Coronary artery (tissue), 2 donors: ENCODE measurements at places on chromosomes 12 and 14.

GRCh38 chr12:32365473-32366064 lies 33.8 kb upstream of the FGD4 start:
- no peak for DNase-seq

DNA sequence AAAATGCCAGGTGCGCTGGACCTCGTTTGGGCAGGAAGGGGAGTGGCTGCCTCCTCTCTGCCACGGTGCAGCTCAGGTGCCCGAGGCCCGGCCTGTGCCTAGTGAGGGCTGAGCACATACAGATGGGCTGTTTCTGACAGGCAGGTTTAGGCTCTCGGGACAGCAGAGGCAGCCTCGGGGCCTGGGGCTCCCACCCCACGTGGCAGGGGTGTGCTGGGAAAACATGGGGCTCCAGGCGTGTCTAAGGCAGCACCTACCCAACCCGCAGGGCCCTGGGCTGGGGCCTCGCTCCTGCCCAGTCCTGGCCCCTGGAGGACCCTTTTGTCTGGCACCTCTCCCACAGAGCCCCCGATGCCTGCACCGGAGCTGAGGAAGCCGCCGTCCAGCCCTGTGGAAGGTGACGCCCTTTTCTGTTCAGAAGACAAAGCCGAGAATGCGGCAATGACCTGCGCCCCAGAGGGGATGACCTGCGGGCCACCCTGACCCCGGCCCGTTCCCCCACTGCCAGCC lies 76.4 kb upstream of the GALNT9 start:
- no peak for DNase-seq

DNA sequence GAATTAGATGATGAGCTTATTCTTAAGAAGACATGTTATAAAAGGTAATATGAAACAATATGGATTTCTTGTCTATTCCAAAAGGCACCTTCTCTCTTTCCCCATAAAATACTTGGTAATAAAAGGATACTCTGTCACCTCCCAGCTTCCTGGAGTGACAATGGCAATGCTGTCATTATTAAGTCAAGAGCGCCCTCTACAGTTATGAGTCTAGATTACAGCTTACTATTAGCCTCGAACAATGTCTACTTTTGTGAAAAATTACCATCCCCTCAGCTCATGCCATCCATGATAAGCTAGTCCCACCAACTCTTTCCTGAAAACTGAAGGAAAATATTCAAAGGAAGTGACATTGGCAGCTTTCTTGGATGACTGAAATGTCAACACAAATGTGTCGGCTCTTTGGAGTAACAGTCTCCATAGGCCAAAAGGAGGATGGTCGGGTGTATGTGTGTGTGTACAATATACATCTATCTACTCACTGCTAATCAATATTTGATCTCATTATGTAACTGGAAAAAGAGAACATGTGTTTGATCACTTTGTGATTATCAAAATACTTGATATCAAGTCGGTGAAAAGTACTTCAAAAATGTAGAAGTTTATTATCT lies 48.7 kb upstream of the CDKN3 start:
- DNase-seq, result no peak

DNA sequence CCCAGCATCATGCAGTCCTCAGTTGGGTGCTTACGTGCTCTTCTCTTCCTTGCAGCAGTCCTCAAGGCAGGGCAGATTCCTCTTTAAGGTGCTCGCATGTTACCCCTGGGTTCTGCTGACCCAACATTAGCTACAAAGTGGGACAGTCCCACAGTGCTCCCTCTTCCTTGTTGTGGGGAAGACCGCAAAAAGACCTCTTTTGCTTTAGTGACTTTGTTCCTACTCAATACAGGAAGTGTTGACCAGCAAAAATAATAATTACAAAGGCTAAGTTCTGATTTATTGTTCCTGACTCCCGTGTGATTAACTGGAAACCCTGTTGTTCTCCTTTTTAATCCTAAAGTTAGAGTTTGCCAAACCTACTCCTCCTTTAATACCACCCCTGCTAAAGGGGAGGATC lies 13.7 kb downstream of the PIGH start:
- DNase-seq, result no peak
